ENCODE measurements at places on chromosomes 3 and 15.

DNA sequence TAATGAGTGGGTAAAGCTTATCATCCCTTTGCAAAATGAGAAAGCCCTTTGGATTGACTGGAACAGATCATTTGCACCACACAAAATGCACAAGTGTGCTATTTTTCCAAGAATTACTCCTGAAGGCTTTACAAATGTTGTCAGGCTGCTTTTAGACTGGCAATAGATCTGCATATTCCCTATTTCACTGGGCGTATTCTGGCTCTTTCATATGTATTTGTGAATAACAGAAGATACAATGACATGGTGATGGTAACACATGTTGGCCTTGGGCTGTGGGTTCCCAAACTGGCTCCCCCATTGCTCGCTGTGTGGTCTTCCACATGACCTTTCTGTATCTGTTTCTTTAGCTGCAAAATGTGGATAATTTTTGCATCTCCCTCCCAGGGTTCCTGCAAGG is 303.4 kb upstream of the CHRM5 start:
- DNase-seq: no peak

DNA sequence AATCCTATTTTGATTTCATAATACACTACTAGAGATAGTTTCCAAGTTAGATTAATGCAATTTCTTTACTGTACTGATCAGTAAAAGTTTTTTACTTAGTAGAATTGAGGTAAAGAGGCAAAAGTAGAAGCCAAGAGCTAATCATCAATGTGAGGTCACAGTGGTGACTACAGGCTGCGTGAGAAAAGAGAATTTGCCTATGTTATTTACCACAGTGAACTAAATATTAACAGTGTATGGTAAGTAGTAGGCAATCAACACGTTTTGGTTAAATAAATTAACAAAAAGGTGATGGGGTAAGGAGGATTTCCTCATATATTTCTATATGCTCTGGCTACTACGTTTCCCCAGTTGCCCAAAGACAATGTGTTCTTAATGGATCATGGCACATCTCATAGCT is 202.2 kb upstream of the CMC1 start:
- DNase-seq: no peak

GRCh38 chr3:71318458-71318827 is 265.1 kb downstream of the FOXP1 start:
- DNase-seq: no peak

DNA sequence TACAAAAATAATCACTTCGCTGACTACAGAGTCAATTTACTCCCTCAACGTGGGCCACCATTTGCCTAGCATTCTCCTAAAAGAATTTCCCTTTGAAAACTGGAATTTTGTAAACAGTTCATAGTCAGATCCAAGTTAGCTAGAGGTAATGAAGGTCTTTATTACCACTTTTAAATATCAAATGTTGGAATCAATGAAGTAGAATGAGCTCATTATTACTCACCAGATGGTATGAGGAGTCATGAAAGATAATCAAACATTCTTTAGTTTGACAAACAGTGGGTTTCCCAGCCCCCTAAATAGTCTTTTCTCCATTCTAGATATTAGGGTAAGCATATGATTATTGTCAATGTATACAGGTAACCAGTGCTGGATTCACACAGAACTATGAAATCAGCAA is 455.7 kb upstream of the THBS1 start:
- no peak for DNase-seq

DNA sequence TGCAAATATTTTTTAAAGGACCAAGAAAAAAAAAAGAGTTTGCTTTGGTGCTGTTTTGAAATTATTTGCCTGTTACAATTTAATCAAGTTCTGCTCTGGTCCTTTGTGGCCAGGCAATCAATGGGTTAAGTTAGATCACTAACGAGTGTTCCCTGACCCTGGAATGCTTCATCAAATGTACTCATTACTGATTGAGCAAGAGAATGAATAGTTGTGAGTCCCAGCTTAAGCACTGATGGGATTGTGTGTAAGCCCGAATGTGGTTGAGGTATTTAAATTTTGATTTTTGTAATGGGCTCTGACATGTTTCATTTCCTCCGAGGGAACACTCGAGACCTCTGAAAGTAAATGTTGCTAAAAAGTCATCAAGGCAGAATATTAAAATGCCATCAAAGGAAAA is 699.1 kb downstream of the MCTP2 start:
- DNase-seq: no peak

DNA sequence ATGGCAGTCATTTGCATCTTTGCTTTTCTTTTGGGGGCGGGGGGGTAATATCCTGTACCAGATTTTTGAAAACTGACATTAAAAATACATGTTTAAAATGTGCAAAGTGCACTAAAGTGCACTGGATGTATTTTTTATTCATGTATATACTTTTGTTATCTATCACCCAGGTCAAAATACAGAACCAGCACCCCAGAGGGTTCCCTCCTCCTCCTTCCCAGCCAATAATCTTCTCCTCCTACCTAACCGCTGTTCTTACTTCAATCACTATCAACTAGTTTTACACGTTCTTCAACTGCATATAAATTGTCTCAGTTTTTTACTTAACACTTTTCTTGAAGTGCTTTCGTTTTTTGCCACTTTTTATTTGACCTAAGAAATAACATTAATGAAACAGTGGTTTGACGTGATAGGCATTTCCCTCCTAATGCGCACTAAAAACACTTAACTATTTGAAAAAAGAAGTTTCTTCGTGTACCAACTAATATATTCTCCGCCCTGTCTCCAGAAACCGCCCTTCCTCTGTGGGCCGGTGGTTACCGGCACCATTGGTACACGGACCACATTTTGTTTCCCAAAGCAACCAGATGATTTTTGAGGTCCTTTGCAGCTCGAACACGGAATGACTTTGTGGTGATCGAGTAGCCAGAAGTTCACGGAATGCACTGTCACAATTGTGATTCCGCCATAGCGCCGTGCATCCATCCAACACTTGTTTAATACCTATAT is 836 bp upstream of the AKAP13 start:
- DNase-seq: peak; percentile 25

GRCh38 chr15:40958723-40959122 is 5.5 kb downstream of the CHAC1 start:
- DNase-seq: no peak

- DNase-seq: no peak
Measured at GRCh38 chr3:120227710-120228347, 57.2 kb downstream of the GPR156 start.

- DNase-seq: peak; percentile 74
Measured at GRCh38 chr15:57306161-57306943, 70.0 kb upstream of the CGNL1 start.

DNA sequence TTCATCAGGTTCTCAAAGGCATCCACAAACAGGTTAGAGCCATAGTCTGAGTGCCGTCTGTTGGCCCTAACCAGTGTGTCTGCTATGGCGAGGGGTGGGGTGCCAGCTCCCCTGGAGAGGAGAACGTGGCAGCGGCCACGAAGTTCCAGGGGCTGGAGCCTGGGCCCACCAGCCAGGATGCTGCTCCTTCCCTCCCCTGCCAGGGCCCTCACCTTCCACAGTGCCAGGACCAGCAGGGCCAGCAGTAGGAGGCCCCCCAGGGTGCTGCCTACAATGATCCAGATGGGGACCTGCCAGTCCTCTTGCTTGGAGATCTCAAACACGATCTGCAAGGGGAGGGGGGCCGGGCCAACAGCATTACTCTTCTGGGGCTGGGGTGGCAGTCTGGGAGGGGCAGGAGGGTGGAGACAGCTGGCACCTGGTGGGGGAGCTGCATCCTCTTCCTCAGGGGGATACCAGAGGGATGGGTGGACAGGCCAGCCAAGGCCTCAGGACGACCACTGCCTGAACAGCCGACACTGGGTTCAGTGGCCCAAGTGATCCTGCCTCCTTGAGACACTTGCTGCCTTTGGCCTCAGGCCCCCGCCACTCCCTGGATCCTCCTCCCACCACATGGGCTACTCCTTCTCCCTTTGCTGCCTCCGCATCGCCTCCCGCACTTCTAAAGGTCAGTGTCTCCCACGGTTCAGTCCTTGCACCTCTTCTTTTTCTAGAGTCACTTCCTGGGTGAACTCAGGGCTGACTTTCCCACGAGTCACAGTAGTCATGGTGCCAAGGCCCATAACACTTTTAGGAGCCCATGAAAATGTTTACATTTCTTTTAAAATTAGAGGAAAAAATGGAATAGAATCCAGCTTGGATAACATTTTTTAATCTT is 26.3 kb downstream of the FEM1B start:
- DNase-seq: no peak

DNA sequence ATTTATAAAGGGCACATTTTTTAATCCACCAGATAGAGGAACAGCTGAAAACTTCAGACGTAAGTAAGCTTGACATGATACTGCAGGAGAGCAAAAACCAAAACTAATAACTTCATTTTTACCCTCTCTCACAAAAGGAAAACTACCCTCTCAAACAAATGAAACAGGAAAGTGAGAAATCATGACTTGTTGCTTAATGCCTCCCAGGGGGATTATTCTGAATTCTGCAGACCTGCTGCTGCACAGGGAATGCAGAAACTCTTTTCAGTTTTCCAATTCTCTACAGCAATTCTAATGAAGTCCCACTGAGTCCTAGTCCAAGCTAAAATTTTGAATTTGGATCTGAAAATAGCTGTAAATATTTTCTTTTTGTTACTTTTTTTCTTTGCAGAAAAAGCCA is 637.1 kb upstream of the CCDC54 start:
- no peak for DNase-seq

DNA sequence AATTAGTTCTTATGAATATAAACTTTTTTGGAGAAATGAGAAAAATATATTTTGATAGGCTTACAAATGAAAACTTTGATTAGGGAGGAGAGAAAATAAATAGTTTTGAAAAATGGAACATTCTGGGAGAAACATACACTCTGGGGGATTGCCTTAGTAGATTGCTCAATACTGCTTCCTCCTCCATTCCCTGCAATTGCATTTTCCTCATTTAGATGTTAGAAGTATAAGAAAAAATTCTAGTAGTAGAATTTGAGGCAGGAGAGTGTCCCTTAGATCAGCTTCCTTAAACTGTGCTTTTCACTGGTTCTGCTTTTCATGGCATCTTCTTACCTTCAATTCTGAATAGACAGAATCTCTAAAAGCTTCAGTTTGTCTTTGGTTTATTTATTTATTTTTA is 46.2 kb upstream of the CTDSPL2 start:
- DNase-seq: no peak

DNA sequence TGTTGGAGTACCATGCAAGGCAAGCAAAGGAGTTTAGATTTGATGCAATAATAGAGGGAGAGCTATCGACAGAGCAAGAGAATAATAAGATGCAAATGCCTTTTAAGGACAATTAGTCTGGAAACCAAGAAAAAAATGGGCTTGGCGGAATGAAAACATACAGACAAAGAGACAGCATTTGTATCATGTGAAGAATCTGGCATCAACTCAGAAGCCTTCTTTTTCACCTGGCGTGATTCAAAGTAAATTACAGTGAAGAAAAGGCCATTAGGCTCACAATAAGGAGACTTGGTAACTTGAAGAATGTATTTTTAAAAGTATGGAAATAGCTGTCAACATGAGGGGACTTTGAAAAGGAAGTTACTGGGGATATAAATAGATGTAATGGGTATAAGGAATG is 521.2 kb upstream of the GOLIM4 start:
- no peak for DNase-seq

- no peak for DNase-seq
Measured at GRCh38 chr15:84886984-84887299, 2.5 kb downstream of the SLC28A1 start.

GRCh38 chr3:107684431-107684925 is 161.7 kb downstream of the BBX start:
- DNase-seq: no peak

DNA sequence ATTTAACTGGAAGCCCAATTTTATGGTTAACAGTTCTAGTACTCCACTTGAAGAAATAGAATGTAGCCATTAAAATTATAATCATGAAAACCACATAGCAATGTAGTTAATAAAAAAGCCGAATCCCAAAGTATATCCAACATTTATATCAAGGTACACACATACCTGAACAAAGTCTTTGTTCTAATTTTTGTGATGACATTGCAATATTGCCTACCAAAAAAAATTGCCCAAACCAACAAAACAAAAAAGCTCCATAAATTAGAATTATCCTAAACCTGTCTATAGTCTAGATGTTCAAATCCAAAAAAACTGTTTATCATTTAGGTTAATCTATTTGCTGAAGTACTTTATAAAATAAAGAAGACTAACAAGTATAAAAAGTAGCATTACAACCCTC is 70.8 kb downstream of the CSNK1G1 start:
- DNase-seq: no peak

- DNase-seq: no peak
Measured at GRCh38 chr3:133940536-133940935, 44.9 kb upstream of the RAB6B start.

DNA sequence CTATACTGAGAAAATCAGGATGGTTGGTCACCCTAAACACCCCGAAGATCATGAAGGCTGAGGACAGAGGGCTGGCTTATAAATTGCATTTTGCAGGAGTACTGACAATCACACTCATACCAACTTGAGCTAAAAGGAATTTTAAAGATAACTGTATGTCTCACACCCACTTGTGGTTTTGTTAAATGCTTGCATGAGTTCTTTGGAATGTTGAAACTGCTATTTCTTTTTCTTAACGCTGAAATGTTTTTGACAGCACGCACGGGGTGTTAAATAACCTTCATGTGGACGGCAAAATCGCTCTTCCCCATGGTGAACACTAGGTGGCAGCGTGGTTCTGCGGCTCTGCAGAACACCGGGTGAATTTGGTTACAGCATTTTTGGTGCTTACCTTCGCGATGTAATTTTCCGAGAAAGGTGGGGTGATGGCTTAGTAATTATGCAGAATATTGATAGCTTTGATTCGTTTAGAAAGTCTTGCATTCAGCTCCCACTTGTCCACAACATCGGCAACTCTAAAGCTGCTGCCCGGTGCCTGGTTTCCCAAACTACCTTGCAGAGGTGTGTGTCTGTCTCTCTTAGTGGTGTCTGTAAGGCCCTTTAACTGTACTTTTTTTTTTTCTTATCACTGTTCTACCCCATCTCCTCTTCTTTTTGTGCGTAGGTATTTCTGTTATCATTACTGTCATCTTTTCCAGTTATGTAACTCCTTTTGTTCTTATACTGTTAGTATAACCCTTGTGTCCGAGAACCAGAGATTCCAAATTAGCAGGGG is 51.7 kb downstream of the ARNT2 start:
- DNase-seq: peak; percentile 17

DNA sequence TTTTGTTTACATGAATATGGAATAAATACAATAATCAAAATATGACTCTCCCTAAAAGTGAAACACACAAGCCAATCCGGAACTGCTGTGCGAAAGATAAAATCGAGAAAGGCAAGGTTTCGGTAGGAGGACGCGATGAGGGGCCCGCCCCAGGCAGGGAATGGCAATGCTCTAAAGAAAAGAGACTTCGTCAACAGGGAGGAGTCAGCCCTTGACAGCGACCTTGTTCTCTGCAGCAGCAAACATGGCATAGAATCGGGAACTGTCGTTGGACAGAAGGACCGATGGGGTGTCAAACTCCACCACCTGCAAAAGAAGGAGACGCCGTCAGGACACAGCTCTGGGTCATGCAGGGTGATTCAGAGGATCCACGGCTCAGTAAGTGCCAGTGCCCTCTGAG is 36.4 kb upstream of the PARL start:
- DNase-seq: no peak

DNA sequence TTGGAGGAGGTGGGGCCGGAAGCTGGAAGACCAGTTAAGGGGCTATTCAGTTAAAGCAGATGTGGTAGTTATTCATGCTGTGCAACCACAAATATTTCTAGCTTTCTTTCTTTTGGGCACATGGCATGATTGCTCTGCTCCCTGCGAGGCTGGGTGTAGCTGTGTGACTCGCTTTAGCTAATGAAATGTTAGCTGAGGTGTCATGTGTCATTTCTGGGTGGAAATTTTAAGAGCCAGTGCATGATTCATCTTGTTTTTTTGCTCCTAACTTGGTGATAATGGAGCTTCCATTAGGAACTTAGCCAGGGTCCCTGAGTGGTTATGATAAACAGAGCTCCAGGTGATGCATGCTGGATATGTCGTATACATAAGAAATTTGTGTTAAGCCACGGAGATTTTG is 300.6 kb downstream of the SATB1 start:
- no peak for DNase-seq

Data from activated CD8-positive, alpha-beta memory T cell treated with anti-CD3 and anti-CD28 coated beads for 1 hour (primary cell).